ENCODE measurements at places on chromosomes 12 and 14.

- no peak for DNase-seq
Measured at GRCh38 chr14:105088812-105089745, 23.8 kb upstream of the GPR132 start.

DNA sequence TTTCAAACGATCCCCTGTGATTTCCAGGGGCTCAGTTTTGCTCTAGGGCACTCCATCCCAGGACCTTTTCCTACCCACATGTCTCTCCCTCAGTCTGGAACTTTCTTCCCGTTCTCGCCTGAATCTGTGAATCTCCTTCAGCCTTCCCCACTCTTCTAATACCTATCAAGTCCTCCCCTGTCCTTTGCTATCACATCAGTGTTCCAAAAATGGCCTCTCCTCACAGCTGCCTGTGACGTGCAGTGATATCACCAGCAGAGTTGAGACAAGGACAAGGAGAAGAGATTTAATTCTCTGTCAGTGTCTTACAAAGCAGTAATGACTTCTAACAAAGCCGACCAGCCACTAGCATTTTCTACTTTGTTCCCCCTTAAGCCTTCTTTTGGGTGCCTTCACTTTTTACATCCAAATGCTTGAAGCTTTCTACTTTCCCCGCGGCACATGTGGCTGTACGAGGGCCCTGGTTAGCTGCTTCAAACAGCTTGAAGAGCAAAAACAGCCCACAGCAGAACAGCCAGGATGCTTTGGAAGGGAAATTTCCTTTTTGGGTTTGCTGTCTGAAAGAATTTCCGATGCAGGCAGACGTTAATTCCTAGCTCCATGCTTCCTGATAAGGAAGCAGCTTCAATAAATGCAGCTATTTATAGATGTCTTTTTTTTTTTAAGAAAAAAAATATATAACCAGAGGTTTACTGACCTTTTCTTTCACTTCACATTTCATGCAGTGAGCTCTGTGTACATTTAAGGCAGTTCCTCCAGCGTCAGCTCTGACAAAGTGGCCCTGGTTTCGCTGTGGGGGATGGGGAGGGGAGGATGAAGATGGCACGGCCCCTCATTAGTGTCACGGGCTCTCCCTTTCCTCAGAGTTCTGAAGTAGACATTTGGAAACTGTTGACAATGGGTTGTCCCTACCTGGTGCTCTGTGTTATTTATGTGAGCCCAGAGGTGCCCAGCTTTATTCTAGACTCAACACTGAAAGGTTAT is 109.3 kb downstream of the ETV6 start:
- no peak for DNase-seq

DNA sequence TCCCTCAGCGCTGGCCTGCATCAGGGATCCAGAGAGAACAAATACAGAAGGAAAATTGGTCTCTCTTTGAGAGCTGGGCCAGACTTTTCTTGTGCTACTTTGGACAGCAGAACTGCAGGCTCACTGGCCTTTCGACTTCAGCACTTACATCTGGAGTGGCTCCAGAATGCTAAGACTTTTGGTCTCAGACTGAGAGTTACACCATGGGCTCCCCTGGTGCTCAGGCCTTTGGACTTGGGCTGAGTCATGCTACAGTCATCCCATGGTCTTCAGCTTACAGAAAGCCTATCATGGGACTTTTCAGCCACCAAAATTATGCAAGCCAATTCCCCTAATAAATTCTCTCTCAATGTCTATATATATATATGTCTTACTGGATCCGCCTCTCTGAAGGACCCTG is 9.0 kb upstream of the CD163 start:
- DNase-seq: no peak

- DNase-seq: no peak
Measured at GRCh38 chr12:80559766-80560165, 115.7 kb downstream of the PTPRQ start.

DNA sequence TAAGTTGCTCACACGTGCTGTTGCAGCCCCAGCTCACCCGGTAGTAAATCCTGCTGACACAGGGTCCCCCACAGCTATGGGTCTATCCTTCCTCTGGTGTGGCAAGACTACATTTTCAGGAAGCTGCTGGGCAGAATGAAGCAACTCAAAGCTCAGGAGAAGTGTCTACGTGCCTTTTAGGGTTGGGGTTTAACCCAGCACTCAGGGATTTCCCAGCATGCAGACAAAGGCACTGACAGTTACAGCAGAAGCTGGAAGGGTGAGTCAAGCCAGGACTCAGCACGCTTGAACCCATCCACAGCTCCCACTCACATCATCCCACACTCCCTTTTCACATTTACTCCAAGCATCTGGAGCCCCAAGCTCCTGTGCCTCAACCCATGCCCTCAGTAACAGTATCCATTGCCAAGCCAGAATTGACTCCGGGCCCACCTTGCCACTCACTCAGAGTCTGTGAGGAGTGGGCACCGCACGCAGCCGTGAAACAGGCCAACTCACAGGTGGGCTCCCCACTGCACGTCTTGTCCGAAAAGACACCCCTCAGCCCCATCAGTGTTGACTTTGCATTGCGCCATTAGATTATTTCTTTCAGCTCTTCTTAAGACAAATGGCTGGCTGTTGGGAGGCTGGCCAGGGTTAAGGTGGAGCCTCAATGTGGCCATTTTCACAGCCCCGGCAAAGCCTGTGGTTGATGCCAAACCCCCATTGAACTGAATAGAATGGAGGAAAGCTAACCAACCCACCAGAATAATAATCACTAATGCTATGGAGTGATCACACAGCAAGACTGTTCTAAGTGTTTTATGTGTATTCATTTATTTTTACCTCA is 59.6 kb downstream of the ZFP36L1 start:
- no peak for DNase-seq
